ENCODE measurements at places on chromosomes 13 and 19.
A peak's percentile ranks its signal among the peaks of the same experiment; 100 is the strongest.

DNA sequence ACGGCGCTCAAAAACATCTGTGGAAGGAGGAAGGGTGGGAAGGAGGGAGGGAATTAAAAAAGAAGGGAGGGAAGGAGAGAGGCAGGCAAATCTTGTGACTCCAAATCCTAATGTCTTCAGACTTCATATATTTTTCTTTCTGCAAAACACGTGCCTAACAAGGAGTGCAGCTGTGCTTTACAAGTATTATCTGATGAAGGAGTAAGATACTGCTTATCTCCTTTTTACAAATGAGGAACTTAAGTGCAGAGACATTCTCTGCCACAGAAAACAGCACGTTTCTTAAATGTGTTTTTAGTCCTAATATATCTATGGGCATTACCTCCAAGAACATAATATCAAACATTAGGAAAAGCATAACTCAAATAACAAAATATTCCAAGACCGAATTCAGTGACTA, 6.5 kb downstream of the FLT3 start:
- DNase-seq, result no peak

DNA sequence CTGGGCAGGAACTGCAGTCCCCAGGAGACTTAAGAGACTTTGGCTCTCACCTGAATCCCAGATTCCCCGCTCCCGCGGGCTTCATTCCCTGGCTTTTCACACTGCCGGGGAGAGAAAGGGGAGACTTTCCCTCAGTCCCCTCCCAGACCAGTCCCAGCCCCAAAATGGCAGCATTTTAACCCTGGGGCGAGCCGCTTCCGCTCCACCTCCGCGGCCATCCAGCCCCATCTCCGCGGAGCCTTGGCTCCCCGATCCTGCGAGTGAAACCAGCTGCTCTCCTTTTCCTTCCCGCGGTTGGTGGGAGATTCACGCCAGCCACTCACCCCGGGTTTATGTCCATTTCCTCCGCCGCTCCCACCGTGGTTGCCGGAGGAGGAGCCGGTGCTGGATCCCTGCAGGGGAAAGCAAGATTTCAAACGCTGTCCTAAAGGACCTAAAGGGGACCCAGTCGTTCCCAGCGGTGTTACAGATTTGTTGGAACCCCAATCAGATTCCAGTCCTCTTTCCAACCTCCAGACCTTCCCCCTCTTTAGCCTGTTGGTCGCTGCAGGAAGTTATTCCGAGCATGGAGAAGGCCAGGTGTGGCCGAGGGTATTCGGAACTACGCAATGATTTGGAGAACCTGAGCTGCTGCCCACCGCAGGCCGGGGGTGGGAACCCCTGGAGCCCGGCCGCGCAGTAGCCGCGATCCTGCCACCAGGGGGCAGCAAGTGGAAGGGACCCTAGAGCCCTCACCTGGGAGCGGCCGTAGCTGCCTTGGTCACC, 3.4 kb downstream of the DMKN start:
- DNase-seq, result peak; percentile 5

DNA sequence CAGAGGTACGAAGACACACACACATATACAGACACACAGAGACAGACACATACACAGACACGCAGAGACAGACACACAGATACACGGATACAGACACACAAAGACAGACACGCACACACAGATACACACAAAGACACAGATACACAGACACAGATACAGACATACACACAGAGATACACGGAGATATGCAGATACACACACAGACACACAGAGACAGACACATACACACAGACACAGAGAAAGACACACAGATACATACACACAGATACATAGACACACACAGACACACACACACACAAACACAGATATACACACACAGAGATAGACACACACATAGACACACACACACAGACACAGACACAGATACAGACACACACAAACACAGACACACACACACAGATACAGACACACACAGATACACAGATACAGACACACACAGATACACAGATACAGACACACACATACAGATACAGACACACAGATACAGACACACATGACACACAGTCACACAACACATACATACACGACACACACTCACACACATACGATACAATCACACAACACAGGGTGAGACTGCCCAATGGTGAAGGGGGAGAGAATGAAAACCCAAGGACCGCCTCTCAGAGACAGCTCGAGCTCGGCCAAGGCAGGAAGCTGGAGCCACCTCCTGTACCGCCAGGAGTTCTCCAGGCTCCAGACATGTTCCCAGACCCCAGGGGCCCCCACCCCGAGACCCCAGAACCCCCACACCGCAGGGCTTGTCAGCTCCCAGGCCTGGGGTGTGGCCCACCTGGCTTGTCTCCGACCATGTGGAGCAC, 8.8 kb upstream of the CCER2 start:
- DNase-seq, result no peak

DNA sequence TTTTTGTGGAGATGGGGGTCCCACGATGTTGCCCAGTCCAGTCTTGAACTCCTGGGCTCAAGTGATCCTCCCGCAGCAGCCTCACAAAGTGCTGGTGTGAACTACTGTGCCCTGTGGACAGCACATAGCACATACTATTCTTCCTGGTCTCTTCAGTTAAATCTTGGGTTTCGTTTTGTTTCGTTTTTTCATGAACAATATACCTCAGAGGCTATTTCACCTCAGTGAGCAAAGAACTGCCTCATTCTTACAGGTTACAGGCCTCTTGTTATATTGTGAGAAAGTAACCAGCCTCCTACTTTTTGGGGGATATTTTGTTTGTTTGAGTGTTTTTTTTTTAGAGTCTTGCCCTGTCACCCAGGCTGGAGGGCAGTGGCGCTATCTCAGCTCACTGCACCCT, 1.3 kb upstream of the C3 start:
- no peak for DNase-seq

GRCh38 chr13:29993196-29993595, 142.8 kb upstream of the UBL3 start:
- DNase-seq, result no peak

GRCh38 chr13:113996081-113996911, 22.4 kb upstream of the C13orf46 start:
- DNase-seq, result no peak

- DNase-seq, result peak; percentile 49
Observed at GRCh38 chr13:113098162-113098732, 7.3 kb upstream of the F7 start.

- DNase-seq, result no peak
Observed at GRCh38 chr13:80497978-80498377, 157.1 kb upstream of the SPRY2 start.

GRCh38 chr13:43346427-43346826, 323.0 kb downstream of the DNAJC15 start:
- DNase-seq, result no peak

DNA sequence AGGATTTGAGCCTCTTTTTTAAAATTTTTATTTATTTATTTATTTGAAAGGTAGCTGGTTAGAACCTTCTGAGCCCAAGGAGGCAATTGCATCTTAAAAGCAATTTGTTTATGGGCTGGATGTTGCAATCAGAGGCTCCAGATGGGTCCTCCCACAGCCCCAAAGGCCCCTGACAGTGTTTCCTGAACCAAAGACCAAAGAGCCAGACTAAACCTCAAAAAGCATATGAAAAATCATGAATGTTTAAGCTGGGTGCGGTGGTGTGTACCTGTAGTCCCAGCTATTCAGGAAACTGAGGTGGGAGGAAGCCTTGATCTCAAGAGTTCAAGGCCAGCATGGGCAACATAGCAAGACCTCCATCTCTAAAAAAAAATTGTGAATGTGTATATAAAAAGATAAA, 67.8 kb upstream of the RGCC start:
- no peak for DNase-seq

GRCh38 chr13:26560456-26560855, 3.0 kb downstream of the WASF3 start:
- DNase-seq, result no peak

GRCh38 chr13:32897296-32897695, 118.9 kb upstream of the KL start:
- no peak for DNase-seq

GRCh38 chr13:37443538-37443937, 155.0 kb downstream of the POSTN start:
- peak; percentile 61 for DNase-seq

- DNase-seq, result no peak
Observed at GRCh38 chr13:40943073-40943472, 76.0 kb downstream of the ELF1 start.

- DNase-seq, result peak; percentile 82
Observed at GRCh38 chr13:44191504-44192171, 182.0 kb upstream of the SERP2 start.

GRCh38 chr13:102405499-102406100, 3.8 kb upstream of the FGF14 start:
- DNase-seq, result peak; percentile 32

DNA sequence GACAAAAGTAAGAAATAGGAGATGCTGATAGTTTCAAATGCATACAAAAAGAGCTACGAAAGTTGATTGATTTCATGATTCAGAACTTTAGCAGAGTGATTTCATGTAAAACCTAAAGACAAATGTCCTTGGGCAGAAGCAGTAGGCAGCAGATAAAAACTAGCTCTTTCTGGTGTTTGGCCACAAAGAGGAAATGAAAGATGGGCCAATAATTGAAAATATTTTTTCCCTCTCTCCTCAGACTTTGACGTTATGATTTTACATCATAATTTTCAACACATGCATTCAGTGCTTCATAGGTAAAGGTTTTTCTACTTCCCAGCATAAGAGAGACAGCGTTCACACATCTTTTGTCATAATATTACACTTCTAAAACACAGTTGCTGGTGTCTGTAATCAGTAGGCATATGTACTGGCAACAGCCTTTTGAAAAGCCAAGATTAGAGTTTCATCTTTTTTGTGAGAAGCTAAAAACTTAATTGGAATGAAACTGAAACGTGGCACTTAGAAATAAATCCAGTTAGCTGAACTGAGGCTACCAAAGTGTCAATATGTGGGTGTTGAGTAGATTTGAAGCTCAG, 9.3 kb downstream of the SCEL start:
- no peak for DNase-seq

Data from astrocyte of the spinal cord (primary cell).